Stimulated activated naive CD4-positive, alpha-beta T cell treated with Interleukin-2 at 50 U/mL for 16 hours (primary cell): ENCODE measurements at places on chromosomes 5 and 9.

- DNase-seq, result no peak
These were observed 62.1 kb downstream of the GAS1 start for GRCh38 chr9:86885232-86885631.

- no peak for DNase-seq
These were observed 251.5 kb downstream of the CRB2 start for GRCh38 chr9:123607479-123607878.

- DNase-seq, result no peak
These were observed 8.4 kb downstream of the SH2D3C start for GRCh38 chr9:127769929-127770582.

GRCh38 chr9:14326264-14326826 lies 12.4 kb upstream of the NFIB start:
- DNase-seq, result no peak

DNA sequence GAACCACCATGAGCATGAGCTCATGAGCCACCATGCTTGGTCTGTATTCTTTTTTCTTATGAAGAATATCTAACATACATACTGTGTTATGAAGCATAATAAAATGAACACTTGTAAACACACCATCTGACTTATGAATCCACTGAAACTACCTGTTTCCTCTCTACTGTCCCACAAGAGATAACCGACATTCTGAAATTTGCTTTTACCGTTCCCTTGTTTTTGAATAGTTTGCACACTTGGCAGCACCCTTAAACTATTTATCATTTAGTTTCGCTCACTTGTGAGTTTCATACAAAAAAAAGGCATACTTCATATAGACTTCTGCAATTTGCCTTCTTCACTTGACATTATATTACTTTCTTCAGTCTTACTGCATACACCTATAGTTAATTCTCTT lies 8.9 kb downstream of the LARS1 start:
- no peak for DNase-seq

DNA sequence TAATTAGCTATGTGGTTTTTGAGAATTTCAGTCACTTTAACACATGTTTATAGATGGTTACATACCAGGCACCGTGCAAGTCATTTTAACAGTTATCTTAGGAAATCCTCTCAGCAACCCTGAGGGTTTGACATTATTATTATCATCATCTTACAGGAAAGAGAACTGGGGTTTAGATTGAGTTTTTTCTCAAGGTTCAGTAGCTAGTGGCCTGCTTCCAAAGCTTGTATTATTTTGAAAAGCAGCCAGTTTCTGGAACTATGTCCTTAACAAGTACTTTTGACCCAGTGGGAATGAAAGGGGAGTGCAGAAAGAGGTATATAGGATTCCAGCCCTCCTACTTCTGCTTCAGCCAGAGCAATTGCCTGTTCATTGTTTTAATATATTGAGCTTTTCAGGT lies 157.5 kb downstream of the COMMD10 start:
- no peak for DNase-seq

- DNase-seq, result no peak
These were observed 179.8 kb downstream of the DOCK8 start for GRCh38 chr9:394347-395052.

GRCh38 chr5:36521838-36522745 lies 84.3 kb upstream of the SLC1A3 start:
- DNase-seq, result no peak

GRCh38 chr9:114662081-114662989 lies 4.7 kb upstream of the TEX53 start:
- peak; percentile 33 for DNase-seq

DNA sequence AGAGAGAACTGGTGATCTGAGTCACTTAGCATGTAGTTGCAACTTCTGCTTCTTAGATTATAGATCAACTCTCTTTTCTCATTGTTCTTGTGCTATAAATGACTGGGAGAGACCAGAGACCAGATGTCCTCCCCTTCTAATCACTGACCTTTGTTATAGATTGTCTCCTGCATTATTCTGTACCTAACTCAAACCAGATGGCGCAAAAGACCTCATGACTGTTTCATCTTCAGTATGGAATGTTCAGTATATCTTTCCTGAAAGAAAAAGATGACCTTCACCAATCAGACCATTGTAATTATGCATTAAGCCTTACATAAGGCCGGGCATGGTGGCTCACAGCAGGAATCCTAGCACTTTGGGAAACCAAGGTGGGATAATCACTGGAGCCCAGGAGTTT lies 30.5 kb upstream of the ADAM19 start:
- no peak for DNase-seq

DNA sequence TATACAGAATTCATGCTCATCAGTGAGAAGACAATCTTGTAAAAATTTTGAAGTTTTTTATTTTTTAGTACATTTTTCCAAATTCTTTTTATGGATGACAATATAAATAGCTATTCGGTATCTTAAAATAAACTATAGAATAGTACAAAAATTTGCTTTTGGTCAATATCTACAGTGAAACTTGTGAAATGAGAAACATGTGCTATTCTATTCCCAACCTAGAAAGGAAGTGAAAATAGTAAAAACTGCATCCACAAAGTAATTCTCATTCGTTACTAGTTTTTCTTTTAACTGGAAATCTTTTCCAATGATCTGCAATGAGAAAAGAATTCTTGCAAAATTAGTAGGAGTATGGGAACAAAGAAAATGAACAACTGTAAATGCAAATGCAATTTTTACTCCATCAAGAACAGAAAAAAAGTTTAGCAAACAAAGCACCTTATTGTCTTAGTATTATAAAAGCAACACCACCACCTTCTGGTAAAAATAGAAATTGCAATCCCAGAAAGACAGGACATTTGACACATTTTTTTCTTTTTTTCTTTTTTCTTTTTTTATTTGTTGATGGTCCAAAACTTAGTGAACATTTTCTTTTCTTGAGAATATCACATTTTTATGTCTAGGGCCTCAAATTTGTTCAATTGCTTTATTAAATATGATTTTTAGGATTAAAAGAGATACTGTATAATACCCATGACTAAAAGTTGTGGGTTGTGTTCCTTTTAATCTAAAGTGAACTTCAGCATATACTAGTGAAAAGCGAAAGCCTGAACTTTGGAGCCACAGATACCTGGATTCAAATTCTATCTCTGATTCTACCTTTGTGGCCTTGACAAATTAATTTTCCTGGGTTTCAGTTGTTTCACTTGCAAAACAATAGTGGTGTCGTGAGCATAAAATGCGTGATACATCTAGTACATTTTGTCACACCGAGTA lies 72.3 kb downstream of the SLCO4C1 start:
- no peak for DNase-seq

DNA sequence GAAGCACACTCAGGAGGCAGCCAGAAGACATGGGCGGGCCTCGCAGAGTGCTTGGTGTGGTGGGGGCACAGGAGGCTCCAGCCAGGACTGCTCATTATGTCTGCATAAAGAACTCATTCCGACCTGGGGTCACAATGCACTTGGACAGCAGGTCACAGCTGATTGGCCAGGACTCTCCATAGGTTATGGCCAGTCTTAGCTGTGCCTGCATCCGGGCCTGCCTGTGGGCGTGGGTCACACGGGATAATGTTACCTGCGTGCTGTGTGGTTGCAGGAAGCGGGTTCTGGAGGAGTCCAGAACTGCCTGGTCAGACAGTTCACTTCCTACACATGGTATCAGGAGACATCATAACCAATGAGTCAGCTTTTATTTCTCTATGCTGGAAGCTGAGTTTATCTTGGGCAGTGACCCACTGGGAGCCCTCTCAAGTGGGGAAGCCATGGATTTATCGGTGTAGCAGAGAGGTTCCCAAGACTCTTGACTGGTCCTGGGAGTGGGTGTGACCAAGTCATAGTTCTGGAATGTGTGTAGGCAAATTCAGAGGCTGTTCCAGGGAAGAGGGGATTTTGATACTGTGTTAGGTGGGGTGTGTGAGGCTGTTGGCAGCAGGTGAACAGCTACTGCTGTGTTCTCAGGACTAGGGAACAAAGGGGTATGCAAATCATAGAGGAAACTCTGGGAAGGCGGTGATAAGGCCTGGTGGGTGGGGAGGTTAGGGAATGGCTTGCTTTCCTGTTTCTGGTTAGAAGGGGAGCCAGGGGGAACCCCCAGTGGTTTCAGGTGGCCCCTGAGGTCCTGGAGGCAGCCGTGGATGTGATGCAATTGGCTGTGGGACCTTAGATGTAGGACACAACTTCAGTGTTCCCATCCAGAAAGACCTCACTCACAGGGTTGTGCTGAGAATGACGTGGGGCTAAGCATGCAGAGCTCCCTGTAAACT lies 51.3 kb downstream of the ARHGEF37 start:
- no peak for DNase-seq

DNA sequence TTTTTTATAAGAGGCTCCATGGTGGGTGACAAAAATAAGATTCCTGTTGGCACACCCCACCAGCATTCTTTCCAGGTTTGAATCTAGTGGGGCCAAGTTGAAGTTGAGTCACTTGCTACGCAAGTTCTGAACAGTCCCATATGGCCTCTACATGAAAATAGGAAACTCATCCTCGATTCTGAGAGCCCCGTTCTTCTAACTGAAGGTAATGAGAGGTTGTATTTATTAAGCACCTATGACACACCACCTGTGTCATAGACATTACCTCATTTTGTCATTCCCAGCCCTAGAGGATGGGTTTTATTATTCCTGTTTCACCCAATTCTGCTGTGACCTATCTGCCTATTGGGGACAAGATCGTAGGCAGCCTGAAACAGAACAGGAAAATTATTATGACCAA lies 131.7 kb downstream of the ACTL7B start:
- no peak for DNase-seq

DNA sequence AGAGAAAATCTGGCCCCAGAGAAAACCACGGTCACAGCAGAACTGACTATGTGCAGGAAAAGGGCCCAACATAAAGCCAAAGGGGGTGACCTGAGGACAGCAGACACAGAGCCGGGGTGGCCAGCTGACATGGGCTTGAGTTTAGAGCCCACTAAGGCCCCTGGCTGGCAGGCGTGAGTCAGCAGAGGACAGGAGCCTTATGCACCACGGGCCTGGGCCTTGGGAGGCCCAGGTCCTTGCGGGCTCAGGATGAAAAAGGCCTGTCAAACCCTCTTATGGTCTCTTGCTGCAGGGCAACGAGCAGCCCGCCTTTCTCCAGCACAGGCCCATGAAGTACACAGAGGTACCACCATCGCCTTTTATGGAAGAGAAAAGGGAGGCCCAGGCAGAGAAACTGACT lies 19.7 kb downstream of the STK10 start:
- no peak for DNase-seq

DNA sequence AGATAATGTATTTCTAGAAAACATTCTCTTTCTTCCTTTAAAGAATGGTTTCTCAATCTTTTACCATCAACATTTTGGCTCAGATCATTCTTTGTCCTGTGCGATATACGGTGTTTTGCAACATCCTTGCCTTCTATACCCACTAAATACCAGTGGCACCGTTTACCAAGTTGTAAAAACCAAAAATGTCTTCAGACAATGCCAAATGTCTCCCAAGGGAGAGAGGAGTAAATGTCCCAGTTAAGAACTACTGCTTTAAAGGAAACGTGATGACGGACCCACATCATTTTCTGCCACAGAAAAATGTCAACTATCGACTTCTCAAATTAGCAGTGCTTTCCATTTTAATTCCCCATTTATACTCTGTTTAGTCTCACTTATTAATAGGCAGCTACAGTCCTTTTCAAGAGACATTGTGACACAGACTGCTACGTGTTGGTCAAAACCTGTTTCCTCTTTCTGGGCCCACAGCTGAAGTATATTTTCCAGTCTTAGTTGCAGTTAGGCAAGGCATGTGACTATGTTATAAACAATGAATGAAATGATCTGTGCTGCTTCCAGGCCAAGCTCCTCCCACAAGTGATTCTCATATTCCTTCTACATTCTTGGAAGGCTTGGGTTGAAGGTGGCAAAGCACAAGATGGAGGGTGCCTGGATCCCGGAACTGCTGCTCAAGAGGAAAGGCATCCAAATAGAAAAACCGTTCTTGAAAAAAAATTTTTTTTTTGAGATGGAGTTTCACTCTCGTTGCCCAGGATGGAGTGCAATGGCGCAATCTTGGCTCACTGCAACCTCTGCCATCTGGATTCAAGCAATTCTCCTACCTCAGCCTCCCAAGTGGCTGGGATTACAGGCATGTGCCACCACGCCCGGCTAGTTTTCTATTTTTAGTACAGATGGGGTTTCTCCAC lies 8.8 kb downstream of the PRXL2C start:
- no peak for DNase-seq

DNA sequence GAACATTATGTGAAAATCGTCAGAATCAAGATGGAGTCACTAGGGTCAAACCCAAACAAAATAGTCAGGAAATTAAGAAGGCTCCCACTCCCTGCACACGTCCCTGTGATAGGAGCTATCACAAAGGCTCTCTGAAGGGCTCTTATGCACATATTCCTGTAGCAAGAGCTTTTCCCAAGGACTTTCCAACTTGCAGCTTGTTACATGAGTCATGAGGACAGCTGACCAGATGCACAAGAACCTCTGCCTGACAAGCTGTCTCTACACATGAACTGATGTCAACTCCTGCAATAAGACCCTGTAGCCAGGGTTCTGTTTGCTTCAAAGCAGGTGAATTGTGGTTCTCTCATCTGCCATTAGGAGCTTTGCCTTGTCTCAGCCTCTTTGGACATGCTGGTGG lies 122.4 kb downstream of the OLFM1 start:
- no peak for DNase-seq

- no peak for DNase-seq
These were observed 190.2 kb upstream of the NR3C1 start for GRCh38 chr5:143593723-143594122.

DNA sequence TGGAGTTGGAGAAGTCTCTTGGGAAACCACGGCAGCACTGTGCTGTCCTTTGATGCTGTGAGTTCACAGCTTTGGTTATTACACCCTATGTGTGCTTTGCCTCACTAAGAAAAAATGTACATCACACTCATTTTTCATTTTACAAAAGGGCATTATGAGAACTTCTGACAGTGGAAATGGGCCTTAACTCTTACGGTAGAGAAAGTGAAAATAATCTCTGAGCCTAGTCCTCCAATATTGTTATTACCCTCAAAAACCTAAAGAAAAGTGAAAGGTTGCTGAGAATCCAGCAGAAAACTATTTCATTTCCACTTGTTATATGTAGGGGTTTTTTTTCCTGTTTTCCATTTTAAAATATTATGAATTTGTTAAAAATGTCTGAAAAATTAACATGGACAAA lies 8.2 kb upstream of the OR13D1 start:
- no peak for DNase-seq

DNA sequence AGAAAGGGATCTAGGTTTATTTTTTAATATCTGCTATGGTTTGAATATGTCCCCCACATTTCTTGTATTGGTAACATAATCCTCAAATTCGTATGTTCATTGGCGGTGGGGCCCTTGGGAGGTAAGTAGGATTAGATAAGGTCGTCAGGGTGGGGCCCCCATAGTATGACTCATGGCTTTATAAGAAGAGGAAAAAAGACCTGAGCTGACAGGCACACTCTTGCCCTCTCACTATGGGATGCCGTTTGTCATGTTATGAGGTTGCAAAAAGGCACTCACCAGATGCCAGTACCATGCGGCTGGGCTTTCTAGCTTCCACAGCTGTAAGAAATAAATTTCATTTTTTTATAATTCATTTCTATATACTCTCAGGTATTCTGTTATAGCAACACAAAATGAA lies 67.3 kb upstream of the SGCD start:
- no peak for DNase-seq

- DNase-seq, result no peak
These were observed 181.8 kb upstream of the DAB2 start for GRCh38 chr5:39606591-39606990.
